Stimulated activated CD4-positive, alpha-beta T cell treated with anti-CD3 and anti-CD28 coated beads, Interleukin-1b, Interleukin-23, amount 100 ng/mL, for 4 hours (primary cell): ENCODE measurements at places on chromosomes 11 and 22.
A peak's percentile ranks its signal among the peaks of the same experiment; 100 is the strongest.

DNA sequence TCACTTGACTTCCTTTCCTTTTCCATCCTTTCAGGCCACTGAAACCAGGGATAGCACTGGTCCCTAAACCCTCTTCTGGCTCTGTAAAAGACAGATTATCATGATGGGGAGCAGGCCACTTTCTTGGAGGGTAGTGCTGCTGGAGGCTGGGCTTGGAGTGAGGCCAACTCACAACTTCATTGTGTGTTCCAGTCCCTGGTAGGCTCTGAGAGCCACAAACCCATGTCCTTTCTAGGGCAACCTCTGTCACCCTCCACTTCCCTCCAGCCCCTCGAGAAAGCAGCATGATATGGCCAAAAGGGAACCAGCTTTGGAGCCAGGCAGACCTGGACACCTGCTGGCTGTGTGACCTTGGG lies 2.3 kb downstream of the TKFC start:
- no peak for DNase-seq

DNA sequence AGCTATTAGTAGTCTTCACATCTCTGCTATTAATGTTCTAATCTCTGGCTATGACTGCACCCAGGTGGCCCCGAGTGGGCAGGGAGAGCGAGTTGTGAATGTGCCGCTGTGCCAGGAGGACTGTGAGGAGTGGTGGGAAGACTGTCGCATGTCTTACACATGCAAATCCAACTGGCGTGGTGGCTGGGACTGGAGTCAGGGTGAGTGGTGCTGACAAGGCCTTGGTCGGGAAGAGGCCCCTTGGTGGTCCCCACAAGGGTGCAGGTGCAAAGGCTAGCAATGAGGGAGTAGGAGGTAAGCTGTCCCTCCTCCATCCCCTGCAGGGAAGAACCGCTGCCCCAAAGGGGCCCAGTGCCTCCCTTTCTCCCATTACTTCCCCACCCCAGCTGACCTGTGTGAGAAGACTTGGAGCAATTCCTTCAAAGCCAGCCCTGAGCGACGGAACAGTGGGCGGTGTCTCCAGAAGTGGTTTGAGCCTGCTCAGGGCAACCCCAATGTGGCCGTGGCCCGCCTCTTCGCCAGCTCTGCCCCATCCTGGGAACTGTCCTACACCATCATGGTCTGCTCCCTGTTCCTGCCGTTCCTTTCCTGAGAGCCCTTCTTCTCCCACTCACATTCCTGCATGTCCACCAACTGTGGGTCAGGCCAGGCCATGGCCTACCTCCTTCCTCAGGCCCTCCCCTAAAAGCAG lies 2.9 kb downstream of the IZUMO1R start:
- no peak for DNase-seq

- no peak for DNase-seq
Observed at GRCh38 chr11:109343242-109343641, 78.7 kb upstream of the C11orf87 start.

- DNase-seq, result no peak
Observed at GRCh38 chr11:83054904-83055380, 16.8 kb downstream of the RAB30 start.

DNA sequence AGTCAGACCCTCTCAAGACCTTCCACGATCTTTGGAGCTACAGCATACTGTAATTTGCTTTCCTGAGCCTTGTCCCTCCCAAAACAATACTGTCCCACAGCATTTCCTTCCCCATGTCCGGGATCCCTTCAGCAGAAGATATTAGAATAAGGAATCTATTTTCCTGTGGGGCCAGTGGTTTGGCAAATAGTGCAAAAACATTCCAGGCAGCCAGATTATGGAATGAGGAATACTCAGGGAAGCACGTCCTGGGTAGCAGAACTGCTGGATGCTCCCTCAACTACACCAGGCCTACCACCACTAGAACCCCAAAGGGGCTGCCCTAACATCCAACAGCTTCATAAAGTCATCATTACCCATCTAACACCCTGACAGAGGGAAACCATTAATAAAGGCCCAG lies 61.5 kb downstream of the AAMDC start:
- no peak for DNase-seq

DNA sequence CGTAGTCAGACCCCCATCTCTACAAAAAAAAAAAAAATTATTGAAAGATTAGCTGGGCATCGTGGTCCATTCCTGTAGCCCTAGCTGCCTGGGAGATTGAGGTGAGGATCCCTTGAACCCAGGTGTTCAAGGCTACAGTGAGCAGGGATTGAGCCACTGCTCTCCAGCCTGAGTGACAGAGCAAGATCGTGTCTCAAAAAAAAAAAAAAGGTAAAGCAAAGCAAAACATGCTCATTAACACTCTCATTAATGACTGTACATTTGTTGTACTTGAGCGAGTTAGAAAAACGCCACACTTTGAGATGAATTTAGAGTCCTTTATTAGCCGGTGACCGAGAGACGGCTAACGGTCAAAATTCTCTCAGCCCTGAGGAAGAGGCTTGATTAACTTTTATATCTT lies 6.2 kb upstream of the SERHL2 start:
- no peak for DNase-seq

- DNase-seq, result no peak
Observed at GRCh38 chr11:102081313-102081712, 28.9 kb upstream of the YAP1 start.

GRCh38 chr11:61256710-61257482 lies 15.9 kb downstream of the PGA5 start:
- DNase-seq, result no peak

DNA sequence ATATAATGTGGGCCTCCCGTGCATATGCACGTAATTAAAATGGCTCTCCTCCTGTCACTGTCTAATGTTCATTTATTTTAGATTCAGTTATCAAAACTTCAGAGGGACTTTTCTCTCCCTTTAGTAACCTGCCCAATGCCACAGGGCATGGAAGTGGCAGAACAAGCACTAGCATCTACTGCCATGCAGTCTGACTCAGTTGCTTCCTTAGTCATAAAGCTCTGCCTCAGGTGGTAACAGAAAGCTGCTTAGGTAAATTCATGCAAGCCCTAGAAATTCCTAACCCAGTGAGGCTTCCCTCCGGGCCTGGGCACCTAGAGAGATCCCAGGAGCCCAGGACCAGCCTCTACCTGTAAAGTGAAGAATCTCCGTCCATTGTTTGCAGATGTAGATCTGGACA lies 8.9 kb downstream of the PRPF19 start:
- DNase-seq, result no peak

- DNase-seq, result no peak
Observed at GRCh38 chr22:48899523-48900326, 927.9 kb downstream of the BRD1 start.

DNA sequence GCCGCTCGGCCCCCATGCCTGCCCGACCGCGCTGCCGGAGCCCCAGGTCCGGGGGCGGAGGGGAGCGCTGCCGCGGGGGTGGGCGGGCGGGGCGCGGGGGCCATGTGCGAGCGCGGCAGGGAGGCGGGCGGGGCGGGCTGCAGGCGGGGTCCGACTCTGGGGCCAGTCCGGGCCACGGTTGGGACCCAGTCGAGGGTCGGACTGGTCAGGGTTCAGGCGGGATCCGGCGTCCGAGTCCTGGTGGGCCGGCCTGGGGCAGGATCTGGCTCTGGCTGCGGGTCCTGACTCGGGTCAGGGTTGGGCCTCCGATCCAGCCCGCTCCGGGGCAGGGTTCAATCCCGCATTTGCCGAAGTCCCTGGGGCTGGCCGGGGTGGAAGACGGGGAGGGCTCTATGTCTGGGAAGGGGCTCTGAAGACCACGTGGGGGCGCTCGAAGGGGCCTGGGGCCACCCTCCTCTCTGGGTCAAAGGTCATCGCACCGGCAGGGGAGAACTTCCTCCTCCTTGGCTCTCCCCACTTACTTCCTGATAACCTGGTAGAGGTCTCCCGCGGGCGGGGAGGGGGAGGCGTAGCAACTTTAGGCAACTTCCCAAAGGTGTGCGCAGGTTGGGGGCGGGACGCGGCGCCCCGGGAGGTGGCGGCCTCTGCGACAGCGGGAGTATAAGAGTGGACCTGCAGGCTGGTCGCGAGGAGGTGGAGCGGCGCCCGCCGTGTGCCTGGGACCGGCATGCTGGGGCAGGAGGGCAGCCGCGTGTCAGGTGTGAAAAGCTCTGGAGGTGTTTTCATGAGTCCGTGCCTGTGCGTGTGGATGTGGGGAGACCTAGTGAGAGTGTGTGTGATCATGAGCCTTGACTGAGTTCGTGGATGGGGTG lies 603 bp downstream of the ESRRA start:
- peak; percentile 72 for DNase-seq

GRCh38 chr11:77117492-77117891 lies 10.6 kb upstream of the MYO7A start:
- DNase-seq, result no peak

- DNase-seq, result no peak
Observed at GRCh38 chr11:30567120-30567519, 19.0 kb downstream of the MPPED2 start.

DNA sequence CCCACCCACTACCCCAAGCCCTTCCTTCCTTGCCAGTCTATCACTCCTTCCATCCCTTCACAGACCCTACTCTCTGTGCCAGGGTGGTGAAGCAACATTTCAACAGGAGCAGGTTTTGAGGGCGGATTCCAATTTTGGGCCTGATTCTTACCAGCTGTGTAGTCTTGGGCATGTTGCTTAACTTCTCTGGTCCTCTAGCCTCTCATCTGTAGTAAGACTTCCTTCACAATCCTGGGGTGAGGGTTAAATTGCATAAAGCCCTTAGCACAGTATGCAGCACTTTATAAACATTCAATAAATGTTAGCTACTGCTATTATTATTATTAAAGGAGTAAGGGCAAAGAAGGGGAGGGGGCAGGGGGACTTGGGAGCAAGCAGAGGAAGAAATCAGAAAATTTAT lies 5.0 kb upstream of the RNF185 start:
- DNase-seq, result no peak

GRCh38 chr11:93143800-93144199 lies 54.0 kb downstream of the SLC36A4 start:
- DNase-seq, result no peak

GRCh38 chr11:120869097-120869496 lies 154.8 kb upstream of the TBCEL start:
- DNase-seq, result no peak

DNA sequence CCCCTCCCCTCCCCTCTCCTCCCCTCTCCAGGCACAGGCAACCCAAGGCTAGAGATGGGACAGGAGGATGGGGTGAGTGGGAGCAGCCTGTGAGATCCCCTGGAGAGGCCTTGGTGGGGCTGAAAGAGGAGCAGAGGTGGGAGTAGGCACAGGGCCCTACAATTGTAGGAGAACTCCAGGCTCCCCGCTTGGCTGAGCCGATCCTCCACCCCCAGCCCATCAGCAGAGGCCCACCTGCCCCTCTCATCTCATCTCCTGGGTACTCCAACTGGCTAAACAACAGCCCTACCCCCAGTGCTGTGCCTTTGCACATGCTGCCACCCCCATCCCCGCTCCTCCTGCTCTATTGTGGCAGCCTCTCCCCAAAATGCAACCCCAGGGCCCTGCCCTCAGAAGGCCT lies 52.0 kb upstream of the A4GALT start:
- no peak for DNase-seq

- DNase-seq, result no peak
Observed at GRCh38 chr11:92642177-92642931, 327.1 kb upstream of the MTNR1B start.
